Activated CD8-positive, alpha-beta memory T cell treated with anti-CD3 and anti-CD28 coated beads, Interleukin-2, amount 10 ng/mL, durations not matched to agents 7 days and 5 days (primary cell): ENCODE measurements at places on chromosomes 6 and 20. TPM values are rescaled to one million over a fixed set of nuclear protein-coding genes. Genes with fewer than 3 reads are reported as not detected.

GRCh38 chr6:144899161-144899560, 614.0 kb downstream of the UTRN start:
- peaks cover 6% of the 10 kb centered on the region for H3K36me3 ChIP-seq
- no peak for DNase-seq
- H3K4me1 ChIP-seq: no peaks in the 10 kb centered on the region
- H3K27ac ChIP-seq: no peak overlapping the region
- H3K4me3 ChIP-seq: no peak overlapping the region

- H3K4me3 ChIP-seq: no peak overlapping the region
- no peaks in the 10 kb centered on the region for H3K27me3 ChIP-seq
- H3K36me3 ChIP-seq: peaks cover 72% of the 10 kb centered on the region
- no peak for DNase-seq
Observed at GRCh38 chr20:17944854-17945474, 23.6 kb downstream of the SNX5 start.

- no peak overlapping the region for H3K4me3 ChIP-seq
- H3K27ac ChIP-seq: no peak overlapping the region
- peaks cover 18% of the 10 kb centered on the region for H3K27me3 ChIP-seq
- no peaks in the 10 kb centered on the region for H3K4me1 ChIP-seq
Observed at GRCh38 chr6:49541936-49542335, 8.5 kb upstream of the C6orf141 start.

GRCh38 chr20:23260181-23260840, 90.3 kb upstream of the NXT1 start:
- DNase-seq: no peak
- H3K4me1 ChIP-seq: no peaks in the 10 kb centered on the region
- no peaks in the 10 kb centered on the region for H3K27me3 ChIP-seq

The PLN gene
- total RNA-seq: not detected
